Activated CD8-positive, alpha-beta T cell treated with anti-CD3 and anti-CD28 coated beads, Interleukin-2, amount 10 ng/mL, durations not matched to agents 7 days and 5 days (primary cell): ENCODE measurements at places on chromosomes 5 and 9. TPM values are rescaled to one million over a fixed set of nuclear protein-coding genes. Genes with fewer than 3 reads are reported as not detected.

DMRT2 gene
- total RNA-seq: not detected

ACTBL2 gene
- not detected for total RNA-seq

DNA sequence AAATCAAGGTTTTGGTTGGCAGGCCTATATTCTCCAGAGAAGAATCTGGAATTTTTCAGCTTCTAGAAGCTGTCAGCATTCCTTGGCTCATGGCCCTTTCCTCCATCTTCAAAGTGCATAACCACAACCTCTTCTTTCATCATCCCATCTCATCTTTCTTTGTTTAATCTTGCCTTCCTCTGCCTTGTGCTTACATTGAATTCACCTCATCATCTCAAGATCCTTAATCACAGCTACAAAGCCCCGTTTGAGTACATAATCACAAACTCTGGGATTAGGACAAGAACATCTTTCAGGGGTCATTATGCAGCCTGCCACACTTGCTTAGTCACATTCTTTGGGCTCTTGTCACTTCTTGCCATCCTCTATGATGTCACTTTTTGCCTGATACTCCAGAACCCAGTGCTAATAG is 130.3 kb downstream of the FOXD1 start:
- no peak for DNase-seq

STPG3 gene
- total RNA-seq: not detected

GRCh38 chr9:133274236-133275104 is 531 bp downstream of the ABO start:
- DNase-seq: no peak
